Fibroblast of mammary gland (primary cell): ENCODE measurements at places on chromosomes 2 and 18.
A peak's percentile ranks its signal among the peaks of the same experiment; 100 is the strongest.

GRCh38 chr18:28161608-28162599 is 15.0 kb downstream of the CDH2 start:
- peak; percentile 76 for DNase-seq

DNA sequence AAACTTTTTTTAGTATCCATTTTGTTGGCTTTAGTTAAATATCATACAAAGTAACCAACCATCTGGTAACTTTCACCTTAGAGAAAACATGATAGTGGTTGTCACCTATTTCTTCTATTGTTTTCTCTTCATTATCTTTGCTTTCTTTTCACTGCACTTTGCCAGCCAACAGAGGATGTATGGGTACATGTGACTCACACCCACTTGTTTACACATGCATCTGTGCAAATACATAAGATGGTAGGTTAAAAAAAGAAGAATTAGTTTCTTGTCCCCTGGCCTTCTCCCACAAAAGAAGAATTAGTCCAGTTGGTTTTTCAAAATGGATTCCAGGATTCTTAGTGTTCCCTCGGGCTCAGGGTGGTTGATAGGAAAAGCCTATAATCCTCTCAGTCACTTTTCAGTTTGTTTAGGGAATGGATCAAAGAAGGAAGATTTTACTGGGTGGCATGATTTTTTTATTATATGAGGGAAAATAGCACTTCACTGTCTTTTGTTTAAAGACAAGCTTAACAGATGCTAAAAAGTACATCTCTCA is 46.6 kb downstream of the CDK15 start:
- DNase-seq, result peak; percentile 51

GRCh38 chr18:79798346-79798998 is 734 bp downstream of the KCNG2 start:
- DNase-seq, result no peak

DNA sequence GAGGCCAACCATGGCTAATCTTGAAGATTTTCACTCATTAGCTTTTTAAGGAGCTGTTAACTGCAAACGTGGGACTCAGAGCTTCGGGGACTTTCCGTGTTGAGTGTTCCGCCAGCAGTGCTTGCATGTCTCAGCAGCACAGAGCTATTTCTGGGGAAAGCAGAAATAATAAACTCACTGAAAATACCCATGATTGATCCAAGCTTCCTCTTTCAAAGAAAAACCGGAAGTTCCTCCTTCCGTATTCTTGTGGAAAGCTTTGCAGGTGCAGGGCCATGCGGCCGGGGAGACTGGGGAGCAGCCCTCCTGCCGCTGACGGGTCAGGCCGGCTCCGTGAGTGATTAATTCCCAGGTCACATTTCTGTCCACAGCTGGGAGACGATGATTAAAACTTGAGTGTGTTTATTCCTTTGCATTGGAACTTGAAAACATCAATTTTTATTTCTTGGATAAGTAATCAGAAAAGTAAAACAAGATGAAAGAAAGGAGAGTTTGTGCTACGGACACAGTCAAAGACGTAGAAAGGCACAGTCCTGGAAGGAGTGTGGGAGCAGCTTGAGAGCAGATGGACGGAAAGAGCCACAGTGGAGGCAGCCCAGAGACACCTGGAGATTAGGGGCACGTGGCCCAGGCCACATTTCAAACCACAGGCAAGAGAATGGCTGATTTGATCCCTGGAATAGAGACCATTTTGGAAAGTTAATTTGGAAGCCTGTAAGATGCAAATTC is 54.2 kb upstream of the CTDP1 start:
- DNase-seq, result no peak

DNA sequence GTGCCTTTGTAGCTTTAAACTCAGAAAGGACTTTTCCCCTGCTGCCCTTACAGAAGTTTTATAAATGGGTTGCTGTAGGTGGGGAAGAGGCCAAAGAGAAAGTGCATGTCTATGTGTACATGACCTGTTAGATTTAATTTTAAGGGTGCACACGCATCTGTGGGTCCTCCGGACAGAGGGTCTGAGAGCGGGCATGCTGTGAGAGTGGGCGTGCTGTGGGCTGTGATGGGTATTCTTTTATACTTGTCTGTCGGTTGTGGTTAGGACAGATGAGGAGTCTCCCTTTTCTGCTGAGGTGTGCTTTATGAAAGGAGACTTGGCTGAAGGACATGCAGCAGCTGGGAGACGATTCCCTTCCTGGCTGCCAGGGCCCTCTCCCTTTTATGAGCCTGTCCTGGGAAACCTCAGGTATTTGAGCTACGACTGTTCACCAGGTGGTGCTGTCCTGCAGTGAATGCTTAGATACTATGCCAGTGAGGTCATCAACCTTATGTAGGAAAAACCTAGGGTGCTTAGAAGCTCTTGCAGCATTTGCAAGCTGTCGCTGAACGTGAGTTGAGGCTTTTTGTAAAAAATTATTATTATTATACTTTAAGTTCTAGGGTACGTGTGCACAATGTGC is 67.5 kb downstream of the TANC1 start:
- peak; percentile 41 for DNase-seq

- DNase-seq, result peak; percentile 57
These were observed 75.3 kb upstream of the NPAS2 start for GRCh38 chr2:100744589-100744988.

DNA sequence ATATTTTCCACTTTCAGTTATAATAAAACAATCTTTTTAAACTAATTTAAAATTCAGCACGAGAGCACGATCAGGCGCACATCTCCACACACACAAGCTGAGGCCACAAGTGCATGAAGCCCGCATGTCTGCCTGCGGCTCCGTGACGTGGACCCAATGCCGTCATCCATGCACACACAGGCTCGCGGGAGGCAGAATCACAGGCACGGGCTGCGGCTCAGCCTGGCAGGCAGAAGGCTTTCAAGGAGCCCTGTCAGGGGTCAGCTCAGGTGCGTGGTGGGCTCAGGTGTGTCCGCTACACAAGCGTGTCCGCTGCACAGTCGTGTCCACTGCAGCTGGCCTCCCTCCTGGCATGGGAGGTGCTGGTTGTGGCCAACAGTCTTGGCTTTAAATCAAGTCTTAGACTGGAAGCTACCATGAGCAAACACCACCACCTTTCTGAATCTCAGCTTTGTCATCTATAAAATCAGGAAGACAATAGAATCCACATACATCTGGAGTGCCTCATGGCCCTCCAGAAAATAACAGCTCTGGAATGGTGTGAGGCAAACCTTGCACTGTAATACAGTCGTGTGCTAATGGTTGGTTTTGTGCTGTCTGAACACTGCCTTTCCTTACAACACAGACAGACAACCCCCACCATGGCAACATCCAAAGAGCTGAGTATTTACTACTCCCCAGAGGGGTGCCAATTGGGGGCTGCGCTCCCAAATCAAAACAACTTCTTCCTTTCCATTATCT is 210.1 kb downstream of the NDUFA10 start:
- DNase-seq, result peak; percentile 25

DNA sequence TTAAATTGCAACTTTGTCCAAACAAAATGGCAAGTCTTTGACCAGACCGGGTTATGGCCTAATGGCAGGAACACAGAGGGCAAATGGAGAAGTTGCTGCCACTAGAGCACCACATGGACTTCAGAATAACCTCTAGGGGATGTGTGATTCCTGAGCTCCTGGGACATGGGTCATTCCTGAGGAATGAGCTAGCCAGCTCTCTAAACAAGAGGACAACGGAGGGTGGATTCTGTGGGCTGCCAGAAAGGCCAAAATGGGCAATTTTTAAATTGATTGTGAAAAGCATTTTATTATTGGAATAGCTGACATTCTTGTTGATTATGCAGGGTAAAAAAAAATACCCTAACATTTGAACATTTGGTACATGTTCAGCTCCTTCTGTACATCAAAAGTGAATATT is 109.8 kb upstream of the FZD5 start:
- peak; percentile 16 for DNase-seq

GRCh38 chr2:64036034-64036705 is 16.9 kb upstream of the VPS54 start:
- peak; percentile 86 for DNase-seq

DNA sequence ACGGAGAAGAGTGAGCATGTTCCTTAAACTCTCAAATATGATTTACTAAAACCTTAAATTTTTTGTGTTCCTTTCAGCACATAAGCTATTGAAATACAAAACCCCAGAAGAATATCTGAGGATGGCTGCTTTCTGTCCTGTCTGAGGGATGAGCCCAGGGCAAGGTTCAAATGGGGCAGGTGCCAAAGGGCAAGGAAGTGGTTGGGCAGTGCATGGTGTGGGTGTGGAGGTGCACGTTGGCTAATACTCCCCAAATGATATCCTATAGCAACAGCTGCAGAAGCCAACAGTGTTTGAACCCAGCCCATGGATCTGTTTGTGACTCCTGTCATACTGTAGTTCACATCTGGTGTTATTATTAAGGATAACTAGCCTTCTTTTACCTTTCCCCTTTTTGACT is 183.0 kb downstream of the CDCA7 start:
- DNase-seq, result no peak

- no peak for DNase-seq
These were observed 67.1 kb downstream of the CCDC102B start for GRCh38 chr18:68865021-68865420.

DNA sequence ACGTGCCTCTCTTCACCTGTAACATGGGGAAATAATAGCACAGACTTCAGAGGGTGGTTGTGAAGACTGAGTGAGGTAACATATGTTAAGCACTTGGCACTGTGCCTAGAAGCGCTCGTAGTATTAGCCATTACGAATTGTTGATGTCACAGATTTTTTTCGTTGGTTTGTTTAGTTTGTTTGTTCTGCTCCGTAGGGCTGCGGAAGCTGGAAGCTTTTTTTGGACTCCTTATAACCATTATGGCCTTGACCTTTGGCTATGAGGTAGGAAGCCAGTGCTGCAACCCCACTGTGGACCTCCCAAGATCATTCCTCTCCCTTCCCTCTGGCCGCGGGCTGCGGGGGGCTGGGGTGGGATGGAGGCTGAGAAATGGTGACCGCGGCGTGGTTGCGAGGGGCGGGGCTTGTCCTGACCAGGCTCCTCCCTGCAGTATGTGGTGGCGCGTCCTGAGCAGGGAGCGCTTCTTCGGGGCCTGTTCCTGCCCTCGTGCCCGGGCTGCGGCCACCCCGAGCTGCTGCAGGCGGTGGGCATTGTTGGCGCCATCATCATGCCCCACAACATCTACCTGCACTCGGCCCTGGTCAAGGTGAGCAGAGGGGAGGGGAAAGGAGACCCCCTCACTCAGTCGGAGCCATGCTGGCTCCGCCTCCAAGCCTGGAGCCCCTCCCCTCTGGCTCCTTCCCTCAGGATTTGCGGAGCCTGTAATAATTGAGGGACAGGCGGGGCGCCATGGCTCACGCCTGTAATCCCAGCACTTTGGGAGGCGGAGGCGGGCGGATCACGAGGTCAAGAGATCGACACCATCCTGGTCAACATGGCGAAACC is 5.5 kb downstream of the SLC11A1 start:
- peak; percentile 77 for DNase-seq

DNA sequence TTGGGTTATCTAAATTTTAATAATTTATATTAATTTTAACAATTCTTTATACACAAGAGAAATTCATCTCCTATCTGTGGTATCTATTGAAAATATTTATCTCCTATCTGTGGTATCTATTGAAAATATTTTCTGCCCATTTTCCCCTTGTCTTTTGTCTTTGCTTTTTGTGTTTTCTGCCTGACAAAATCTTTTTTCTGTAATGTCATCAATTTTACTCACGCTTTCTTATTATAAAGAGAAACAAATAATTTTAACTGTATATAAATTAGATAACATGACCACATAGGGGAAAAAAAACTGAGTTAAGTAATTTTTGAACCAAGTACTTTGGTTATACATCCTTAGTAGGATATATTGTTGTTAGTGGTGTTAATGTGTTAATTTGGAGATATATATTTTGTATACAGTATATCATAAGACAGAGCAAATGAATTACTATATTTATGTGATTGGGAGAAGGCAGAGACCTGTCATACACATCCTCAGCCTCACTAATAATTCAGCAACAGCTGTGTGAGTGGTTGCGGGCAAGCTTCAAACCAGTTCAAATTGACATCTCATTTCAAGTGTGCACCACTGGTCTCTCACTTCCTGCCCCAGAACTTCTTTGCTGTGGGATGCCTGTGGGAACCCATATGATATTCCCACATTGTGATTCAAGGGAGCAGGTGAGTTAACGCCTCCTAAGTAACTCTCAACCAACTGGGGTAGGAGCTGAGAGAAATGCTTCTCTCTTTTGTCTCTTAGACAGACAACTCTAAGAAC is 292.4 kb downstream of the SP3 start:
- DNase-seq, result no peak

- DNase-seq, result no peak
These were observed 485.6 kb upstream of the SPRED2 start for GRCh38 chr2:65917986-65918385.

DNA sequence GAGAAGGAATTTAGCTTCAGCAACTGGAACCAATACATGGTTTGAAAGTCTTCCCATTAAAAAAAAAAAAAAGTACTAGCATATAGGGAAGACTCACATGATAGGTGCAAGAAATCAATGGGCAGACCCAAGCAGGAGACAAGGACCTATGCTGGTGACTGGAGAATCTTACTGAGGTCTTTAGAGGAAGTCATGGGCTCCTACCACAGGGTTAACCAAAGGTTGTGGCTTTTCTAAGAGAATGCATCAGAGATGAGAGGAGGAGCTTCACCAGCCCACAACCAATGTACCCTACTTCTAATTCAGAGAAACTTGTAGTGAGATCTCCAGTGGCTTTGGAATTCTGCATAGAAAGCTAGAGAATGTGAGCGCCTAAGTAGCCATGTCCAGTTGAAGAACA is 207.4 kb downstream of the NCKAP5 start:
- no peak for DNase-seq

DNA sequence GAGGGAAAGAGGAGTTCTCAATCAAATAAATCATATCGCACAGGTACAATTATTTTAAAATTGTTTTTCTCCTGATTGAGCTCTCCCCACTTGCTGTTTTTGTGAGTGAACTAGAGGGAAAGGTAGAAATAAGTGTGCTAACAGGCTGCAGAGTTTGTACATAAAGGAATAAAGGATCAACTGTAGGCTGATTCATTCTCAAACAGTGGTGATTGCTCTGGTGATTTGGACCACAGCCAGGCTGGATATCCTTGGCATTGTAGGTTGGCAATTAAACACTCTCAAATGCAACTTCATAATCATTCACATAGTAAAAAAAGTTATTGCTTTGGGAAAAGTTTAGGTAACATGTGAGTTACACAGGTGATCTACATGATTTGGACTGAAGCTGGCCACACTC is 29.8 kb downstream of the LRP1B start:
- DNase-seq, result no peak

GRCh38 chr2:122421775-122422174 is 666.3 kb downstream of the TSN start:
- no peak for DNase-seq

DNA sequence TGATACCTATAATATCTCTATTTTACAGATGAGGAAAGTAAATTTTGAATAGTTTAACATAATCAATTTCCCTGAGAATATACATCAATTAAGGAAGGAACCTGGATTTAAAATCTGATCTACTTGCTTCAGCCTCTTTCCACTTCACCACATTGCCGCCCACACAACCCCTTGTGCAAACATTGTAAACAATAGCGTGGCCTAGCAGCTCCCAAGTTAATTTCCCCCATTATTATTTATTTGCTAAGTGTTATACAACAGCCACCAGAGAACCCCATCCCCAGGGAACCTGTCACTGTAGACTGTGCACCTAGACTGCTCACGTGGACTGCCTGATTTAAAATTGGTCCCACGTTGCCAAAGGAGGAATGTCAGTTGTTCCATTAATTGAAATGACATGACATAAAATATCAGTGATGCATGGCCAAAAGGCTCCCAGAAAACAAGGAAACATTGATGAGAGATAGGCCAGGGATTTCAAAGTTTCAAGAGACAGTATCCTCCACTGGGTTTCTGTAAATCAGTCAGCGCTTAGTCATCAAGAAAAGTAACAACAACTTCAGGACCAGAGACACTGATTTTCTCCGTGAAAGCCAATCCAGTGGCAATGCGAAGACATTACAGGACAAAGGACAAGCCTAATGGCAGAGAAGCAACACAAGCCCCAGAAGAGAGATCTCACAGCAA is 41.3 kb downstream of the SCG2 start:
- peak; percentile 51 for DNase-seq
